Upper lobe of left lung (tissue), 6 donors: ENCODE measurements at places on chromosomes 12 and 14.

DNA sequence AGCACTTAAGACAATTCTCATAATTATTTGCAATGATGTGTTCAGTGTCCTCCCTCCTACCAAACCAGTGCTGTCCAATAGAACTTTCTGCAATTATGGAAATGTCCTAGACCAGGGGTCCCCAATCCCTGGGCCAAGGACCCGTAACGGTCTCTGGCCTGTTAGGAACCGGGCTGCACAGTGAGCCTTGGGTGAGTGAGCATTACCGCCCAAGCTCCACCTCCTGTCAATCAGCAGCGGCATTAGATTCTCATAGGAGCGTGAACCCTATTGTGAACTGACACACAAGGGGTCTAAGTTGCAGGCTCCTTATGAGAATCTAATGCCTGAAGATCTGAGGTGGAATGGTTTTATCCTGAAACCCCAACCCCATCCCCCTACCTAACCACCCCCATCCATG, 3.9 kb downstream of the SVOP start:
- H3K36me3 ChIP-seq, result no peaks in the 10 kb centered on the region
- H3K4me1 ChIP-seq, result no peaks in the 10 kb centered on the region
- DNase-seq, result no peak
- H3K27me3 ChIP-seq, result no peaks in the 10 kb centered on the region

DNA sequence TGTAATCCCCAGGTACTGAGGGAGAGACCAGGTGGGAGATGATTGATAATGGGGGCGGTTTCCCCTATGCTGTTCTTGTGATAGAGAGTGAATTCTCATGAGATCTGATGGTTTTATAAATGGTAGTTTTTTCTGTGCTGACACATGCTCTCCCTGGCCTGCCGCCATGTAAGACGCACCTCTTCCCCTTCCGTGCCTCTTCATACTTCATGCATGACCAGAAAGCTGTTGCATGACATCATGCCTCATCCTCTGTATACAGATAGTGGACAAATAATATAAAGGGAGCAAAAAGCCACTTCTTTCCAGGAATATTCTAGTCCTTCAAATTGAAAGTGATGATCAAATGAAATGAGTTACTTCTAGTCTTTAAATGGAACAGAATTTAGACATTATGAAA, 47.3 kb upstream of the LRIG3 start:
- no peaks in the 10 kb centered on the region for H3K36me3 ChIP-seq
- no peaks in the 10 kb centered on the region for H3K27me3 ChIP-seq
- no peaks in the 10 kb centered on the region for H3K4me1 ChIP-seq
- DNase-seq, result no peak
- H3K27ac ChIP-seq, result no peak overlapping the region

- H3K27ac ChIP-seq, result peak overlapping the region; percentile 14
- H3K27me3 ChIP-seq, result no peaks in the 10 kb centered on the region
- H3K36me3 ChIP-seq, result no peaks in the 10 kb centered on the region
- no peak overlapping the region for H3K4me3 ChIP-seq
- no peak for DNase-seq
- peaks cover 4% of the 10 kb centered on the region for H3K4me1 ChIP-seq
These were observed 103.8 kb downstream of the SLC16A7 start for GRCh38 chr12:59699421-59700152.

DNA sequence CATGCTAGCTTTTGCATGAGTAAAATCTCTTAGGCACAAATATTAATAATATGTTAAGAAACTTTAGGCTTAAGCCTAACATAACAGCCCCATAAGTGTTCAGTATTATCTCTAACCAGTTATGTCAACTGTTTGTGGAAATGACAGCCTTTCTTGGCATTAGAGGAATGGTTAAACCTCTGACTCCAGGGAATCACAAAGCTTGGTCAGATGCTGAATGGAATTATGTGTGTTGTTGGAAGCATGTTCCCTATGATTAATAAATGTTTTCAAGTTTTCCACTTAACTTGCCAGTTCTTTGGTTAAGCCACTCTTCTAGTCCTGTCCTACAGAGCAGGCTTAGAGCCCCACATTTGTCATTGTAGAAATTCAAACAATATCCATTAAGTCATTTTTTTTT, 17.0 kb downstream of the PSEN1 start:
- H3K4me1 ChIP-seq, result no peaks in the 10 kb centered on the region
- H3K4me3 ChIP-seq, result no peak overlapping the region
- H3K36me3 ChIP-seq, result peaks cover 49% of the 10 kb centered on the region
- DNase-seq, result no peak
- no peak overlapping the region for H3K27ac ChIP-seq

DNA sequence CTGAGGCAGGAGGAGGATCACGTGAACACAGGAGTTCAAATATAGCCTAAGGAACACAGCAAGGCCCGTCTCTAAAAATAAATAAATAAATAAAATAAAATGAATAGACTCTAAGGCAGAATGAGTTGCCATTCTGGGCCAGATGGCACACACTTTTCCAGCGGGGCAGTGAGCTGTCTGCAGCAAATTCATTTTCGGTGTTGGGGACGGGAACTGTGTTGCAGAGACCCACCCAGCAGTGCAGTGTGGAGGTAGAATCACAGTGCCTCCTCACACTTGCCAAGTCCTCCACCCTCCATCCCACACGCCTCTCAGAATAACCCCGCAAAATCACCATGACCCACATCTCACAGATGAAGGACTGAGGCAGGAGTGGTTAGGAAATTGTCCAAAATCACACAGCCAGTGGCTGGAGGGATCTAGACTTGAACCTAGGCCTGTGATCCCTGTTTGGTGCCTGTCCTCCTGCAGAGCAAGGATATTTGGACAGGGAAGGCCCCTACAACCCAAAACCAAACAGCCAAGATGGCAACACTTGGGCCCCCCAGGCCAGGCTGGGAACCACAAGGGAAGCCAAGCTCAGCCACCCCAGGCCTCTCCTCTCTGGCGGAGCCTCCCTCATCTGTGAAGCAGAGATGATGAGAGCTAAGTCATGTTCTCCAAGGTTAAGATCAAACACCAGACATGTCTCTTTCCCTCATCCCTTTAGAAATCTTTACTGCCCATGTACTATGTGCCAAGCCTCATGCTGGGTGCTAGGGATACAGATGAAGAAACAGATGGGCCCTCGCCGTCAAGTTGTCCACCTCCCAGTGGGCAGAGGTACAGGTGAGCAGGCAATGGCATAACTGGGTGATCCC, 152.7 kb downstream of the DPF3 start:
- DNase-seq, result no peak
- H3K27ac ChIP-seq, result no peak overlapping the region
- H3K36me3 ChIP-seq, result no peaks in the 10 kb centered on the region
- no peak overlapping the region for H3K4me3 ChIP-seq
